ENCODE measurements at places on chromosomes 1 and 21.

DNA sequence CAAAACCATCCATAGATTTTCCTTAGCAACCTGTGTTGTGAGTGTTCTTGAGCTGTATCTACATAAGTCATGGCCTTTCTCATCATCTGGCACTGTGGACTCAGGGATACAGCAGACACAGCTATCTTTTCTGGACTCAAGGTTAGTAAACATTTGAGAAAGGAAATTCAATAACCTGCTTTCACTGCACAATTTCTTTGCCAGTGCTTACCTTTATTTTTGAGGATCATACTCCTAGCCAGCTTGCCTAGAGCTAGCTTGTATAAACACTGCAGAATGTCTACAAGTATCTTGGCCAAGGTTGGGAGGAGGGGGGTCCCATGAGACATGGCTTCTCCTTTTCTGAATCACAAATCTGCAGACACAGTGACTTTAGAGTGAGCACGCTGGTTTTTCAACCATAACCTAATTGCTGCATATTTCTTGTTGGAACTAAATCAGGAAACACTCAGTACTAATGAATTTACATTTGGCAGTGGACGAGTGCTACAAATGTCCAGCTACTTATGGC lies 27.2 kb downstream of the ADAMTS5 start:
- no peak for DNase-seq

DNA sequence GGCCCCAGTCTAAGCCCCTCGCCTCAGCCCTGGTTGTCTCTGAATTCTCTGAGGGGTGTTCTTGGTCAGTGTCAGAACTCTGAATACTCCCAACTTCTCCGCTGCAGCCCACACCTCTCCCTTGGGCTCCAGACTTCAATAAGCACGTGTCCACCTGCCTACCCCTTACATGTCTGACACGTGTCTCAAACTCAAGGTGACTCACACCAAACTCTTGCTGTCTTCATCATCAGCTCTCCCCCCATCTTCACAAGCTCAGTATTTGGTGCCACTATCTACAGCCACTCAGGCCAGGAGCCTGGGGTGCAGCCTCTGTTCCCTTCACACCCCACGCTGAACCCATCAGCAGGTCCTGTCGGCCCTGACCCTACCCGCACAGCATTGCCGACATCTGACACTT lies 18.8 kb upstream of the UBXN10 start:
- DNase-seq, result no peak

GRCh38 chr1:58798910-58799442 lies 15.1 kb upstream of the JUN start:
- DNase-seq, result no peak

DNA sequence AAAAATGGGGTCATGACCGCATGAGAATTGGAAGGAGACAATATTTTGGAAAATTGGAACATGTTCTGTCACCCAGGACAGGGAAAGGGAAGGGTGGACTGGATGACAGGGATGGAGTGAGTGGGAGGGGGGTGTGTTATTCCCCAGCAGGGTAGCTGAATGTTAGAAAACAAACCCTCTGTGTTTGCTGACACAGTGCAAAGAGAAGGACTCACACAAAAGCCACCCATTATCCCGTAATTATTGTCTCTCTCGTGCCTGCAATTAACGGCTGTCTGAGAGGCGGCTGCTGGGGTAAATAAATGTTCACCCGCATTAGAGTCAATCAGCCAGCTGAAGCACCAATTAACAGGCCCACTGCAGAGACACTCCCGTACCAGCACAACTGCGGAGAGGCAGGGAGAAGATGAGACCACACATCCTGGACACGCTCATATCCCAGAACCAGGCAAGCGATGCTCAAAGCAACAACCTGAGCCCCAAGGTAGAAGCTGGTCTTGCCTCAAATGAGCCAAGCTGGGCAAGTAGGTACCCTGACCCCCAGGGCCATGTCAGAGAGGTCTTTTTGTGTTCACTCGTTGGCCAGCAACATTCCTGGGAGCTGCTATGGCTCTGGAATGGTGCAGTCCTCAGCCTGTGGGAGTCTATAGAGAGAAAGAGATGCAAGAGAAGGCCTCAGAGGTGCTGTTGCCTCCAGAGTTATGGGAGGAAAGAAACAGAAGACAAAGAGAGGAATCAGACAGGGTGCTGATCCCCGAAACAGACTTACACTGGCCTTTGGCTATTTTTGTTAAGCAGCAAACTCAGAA lies 19.4 kb downstream of the PLEKHA6 start:
- no peak for DNase-seq

DNA sequence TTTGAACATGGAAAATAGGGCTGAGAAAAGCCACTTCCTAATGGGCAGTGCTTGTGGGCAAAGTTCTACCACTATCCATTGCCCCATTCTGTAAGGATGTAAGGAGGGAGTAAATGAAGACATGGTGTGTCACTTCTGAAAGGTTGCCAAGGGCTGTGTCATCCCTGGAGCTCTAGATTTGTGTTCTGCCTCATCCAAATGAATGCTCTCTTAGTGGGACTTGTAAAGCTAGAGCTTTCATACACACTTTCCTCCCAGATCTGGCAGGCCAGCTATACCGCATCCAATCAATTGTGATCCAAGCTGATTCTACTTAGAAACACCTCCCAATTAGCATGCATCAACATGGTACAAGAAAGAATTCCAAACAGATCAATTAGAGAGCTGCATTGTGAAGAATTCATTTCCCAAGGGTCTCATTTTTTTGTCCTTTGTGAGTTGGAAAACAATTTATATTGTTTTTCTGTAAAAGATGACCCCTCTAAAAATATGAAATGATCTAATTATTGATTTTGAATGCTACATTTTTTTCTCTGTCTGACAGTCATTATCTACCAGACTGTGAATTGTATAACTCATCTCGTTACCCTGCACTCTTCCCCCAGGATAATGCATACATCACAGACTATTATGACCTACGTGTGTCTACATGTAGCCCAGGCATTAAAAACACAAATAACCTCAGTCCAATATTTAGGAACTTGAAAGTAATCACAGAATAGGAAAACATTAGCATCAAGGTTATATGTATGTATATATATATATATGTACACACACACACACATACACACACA lies 117.1 kb upstream of the DUSP10 start:
- no peak for DNase-seq

DNA sequence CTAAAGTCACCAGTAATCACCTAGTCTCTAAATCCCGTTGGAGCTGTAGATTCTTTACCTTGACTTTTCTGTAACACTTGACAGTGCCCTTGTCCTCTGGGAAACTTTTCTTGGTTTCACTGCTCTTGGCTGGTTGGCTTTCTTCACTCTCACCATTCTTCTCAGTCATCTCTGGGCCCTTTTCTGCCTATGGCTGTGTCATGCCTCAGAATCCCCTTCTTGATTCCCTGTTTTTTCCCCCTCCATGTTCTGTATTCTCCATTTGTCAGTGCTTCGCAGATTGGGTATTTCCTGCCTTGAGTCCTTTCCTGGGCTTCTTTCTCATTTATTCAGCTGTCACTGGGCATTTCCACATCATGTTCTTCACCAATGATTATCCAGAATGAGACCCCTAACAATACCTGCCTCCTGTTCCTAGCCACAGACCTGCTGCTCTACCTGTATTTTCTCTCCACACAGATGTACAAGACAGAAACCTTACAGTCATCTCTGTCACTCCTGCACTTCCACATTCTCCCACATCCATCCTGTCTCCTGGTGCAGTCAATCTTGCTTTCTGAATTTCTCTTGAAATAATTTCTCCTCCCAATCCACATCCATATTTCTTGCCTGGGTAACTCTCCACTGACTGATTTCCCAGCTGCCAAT lies 14.7 kb downstream of the UCK2 start:
- DNase-seq, result no peak

DNA sequence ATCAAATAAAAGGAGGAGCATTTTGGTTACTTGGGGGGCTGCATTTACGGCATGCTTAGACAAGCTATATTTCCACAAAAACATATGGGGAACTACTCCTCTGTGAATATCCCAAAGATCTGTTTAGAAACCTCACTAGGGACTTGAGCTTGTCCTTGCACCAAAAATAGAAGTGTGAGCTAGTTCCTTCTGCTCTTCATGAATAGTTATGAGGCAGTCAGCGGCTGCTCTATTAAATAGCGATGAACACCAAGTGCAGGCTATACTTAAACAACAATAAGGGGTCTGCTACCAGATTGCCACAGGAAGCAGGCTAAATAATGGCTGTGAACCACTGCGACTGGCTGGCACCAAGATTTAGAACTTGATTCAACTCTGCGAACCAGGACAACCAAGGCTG lies 190.1 kb downstream of the PCP4 start:
- no peak for DNase-seq

DNA sequence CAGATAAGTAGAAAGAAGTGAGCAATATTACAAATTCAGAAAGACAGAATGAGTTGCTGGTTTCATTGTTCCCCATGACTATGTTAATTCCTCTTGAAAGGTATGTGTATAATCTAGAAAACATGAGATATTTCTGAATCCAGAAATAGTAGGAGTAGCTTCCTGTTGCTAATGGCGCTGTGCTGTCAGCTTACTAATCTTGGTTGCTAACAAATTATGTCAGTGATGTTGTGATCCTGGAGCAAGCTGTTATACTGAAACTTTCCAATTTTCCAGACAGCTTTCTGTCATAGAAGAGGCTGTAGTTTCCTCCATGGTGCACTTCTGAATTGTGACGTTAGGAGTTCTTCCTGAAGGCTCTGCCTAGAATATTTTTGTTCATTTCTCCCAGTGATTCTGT lies 372.3 kb downstream of the USP25 start:
- no peak for DNase-seq

GRCh38 chr1:165717918-165718515 lies 19.7 kb upstream of the ALDH9A1 start:
- peak; percentile 18 for DNase-seq

DNA sequence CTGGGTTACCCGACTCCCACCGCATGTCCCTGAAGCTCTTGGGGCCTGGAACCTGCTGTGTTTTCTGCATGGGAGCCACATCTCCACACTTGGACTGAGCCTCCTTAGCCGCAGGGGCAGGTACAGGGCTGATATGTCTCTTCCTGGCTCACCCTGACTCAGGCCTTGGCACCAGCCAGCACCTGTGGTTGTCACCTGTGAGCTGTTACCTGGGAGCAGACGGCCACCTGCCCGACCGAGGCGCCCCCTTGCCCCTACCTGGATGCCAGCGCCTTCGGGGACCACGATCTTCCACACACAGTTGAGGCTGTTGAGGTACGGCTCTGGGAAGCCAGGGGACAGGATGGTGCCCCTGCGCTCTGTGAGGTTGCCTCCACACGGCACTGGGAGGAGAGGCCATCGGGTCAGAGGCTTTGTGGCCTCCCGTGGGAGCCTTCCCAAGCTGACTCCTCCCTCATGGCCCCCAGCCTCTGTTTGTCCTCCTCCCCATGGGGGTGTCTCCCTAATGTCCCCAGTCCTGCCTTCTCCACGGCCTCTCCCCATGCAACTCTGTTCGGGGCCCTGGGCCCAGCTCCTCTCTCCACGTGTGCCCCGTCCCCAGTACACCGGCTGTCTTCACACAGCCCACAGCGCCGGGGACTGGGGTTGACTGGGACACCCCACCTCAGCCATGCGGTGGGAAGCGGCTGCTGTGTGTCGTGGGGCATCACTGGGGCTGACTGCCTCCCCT lies 152.0 kb downstream of the ZSCAN20 start:
- no peak for DNase-seq

- DNase-seq, result no peak
These were observed 48.2 kb downstream of the SPSB1 start for GRCh38 chr1:9340864-9341263.

GRCh38 chr1:57296726-57297250 lies 127.1 kb downstream of the DAB1 start:
- no peak for DNase-seq

DNA sequence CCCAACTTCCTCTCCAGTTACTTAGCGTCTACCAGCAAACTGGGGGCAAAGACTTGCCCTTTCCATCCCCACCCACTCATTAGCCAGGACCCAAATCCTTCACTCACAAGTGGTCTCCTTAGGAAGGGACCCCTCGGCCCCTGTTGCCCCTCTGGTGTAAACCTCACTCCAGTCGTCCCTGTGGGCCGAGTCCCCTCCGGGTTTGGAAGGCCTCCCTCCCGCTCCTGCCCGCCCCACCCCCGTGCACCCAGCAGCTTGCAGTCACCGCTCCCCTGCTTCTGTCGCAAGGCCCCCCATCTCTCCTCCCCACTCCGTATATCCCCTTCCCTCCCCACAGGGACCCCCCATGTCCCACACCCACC lies 1.2 kb downstream of the EFHD2 start:
- no peak for DNase-seq

GRCh38 chr1:202036595-202037387 lies 26.4 kb downstream of the ELF3 start:
- no peak for DNase-seq

DNA sequence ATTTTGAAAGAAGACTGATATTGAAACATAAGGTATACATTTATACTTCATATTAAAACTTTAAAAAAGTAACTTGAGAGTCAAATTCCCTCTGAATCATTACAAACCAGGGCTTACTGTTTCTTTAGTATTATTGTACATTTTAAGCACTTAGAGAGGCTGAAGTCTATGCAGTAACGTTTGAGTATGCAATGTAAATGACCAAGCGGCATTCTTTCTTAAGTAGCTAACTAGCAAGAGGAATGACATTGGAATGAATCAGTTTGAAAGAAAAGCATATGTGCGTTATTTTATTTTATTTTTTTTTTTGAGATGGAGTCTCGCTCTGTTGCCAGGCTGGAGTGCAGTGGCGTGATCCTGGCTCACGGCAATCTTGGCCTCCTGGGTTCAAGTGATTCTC lies 24.3 kb downstream of the WNT2B start:
- DNase-seq, result no peak

- no peak for DNase-seq
These were observed 64.4 kb downstream of the KCTD3 start for GRCh38 chr1:215631489-215631888.

DNA sequence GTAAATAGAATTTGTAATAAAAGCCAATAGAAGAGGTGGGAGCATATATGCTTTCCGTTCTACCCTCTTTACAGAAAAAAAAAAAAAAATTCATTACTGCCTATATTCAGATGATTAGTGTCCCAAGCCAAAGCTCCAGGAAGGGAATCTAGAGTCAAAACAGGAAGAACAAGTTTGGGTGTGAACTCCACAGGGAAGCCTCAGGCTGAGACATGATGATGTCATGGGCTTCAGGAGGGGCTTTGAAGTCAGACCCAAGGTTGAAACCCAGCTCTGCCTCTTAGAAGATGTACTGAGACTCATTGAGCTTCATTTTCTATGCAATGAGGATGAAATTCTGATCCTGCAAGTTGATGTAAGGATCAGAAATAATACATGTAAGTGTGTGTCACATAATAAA lies 250.0 kb upstream of the ADGRL2 start:
- DNase-seq, result no peak

GRCh38 chr1:60978421-60979357 lies 103.7 kb upstream of the NFIA start:
- DNase-seq, result no peak

GRCh38 chr1:78831731-78832360 lies 174.7 kb downstream of the ADGRL4 start:
- DNase-seq, result no peak

GRCh38 chr1:198253668-198254067 lies 96.9 kb downstream of the NEK7 start:
- DNase-seq, result no peak
